ENCODE measurements at places on chromosomes 7 and 10.

DNA sequence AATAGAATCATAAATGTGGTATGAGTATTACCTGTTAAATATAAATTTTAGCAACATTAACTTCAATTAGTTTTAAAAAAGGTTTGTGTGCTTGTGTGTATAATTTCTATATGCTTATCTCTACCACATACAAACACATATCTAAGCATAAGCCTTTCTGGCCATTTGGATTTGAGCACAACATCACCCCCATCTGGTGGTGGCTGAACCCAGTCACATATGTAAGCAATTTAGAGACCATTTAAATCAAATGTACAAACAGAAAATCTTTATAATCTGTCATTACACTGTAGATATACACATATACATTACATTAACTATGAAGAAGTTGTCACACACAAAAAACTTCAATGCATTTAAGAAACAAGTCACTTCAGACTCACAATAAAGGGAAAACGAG lies 31.7 kb downstream of the GPR22 start:
- DNase-seq, result no peak

DNA sequence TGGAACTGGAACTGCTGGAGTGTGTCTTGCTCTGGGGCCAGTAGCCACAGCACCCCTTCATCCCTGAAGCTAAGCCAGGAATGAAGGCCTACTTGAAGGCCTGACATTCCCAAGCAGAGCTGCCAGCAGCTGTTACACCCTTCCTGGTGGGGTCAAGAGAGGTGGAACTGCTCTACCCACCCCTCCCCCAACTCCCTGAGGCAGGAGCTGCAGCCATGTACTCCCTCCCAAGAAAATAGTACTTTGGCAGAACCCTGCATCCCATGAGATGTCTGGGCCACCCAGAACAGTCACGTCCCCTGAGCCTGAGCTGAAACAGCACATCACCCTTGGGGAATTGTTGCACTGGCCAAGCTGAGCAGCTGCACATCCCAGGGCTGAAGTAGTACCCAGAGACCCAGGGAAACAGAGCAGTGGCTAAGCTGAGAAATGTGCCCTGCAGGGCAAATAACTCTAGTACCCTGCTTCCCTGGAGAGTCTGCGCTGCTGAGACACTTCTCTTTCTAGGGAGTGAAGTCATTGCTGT lies 63.4 kb upstream of the PLA2G12B start:
- no peak for DNase-seq

GRCh38 chr7:80136261-80137055 lies 1.8 kb downstream of the GNAI1 start:
- DNase-seq, result no peak

GRCh38 chr10:52257692-52258075 lies 56.4 kb upstream of the DKK1 start:
- DNase-seq, result no peak

All from GM13976 (cell line).